ENCODE measurements at places on chromosomes 12 and 14. TPM values are rescaled to one million over a fixed set of nuclear protein-coding genes. Genes with fewer than 3 reads are reported as not detected.

HNRNPC gene
- 598 TPM for total RNA-seq

OTX2 gene
- total RNA-seq, result 538 TPM

SETD1B gene
- total RNA-seq, result 12.5 TPM

TTC9 gene
- total RNA-seq, result 8.9 TPM

OASL gene
- total RNA-seq, result 0.33 TPM

LALBA gene
- not detected for total RNA-seq

ADGRD1 gene
- total RNA-seq, result 17.2 TPM

ZNF891 gene
- 9.5 TPM for total RNA-seq

DDN gene
- 1.0 TPM for total RNA-seq

AICDA gene
- total RNA-seq, result 0.66 TPM

RIPK3 gene
- total RNA-seq, result 4.4 TPM

DNAJC22 gene
- total RNA-seq, result 1.4 TPM

DUSP16 gene
- 46.8 TPM for total RNA-seq

KRT71 gene
- 0.77 TPM for total RNA-seq

SERPINA1 gene
- total RNA-seq, result 6.8 TPM

NCAPD2 gene
- total RNA-seq, result 43.5 TPM

MUCL1 gene
- total RNA-seq, result not detected

ANGEL1 gene
- total RNA-seq, result 35.4 TPM

CARMIL3 gene
- 7.8 TPM for total RNA-seq

SERPINA12 gene
- total RNA-seq, result 0.22 TPM

C1QL4 gene
- 0.55 TPM for total RNA-seq

INHBE gene
- not detected for total RNA-seq

TPH2 gene
- not detected for total RNA-seq

RFX4 gene
- 0.11 TPM for total RNA-seq

KRT2 gene
- total RNA-seq, result not detected

TAS2R42 gene
- total RNA-seq, result not detected

CLEC2A gene
- 1.1 TPM for total RNA-seq

C12orf54 gene
- not detected for total RNA-seq

TEX52 gene
- not detected for total RNA-seq

VPS33A gene
- 29.2 TPM for total RNA-seq

SDS gene
- not detected for total RNA-seq

ASIC1 gene
- total RNA-seq, result 8.0 TPM

LYZ gene
- total RNA-seq, result 104 TPM

IGFBP6 gene
- 116 TPM for total RNA-seq

CBLN3 gene
- total RNA-seq, result 2.0 TPM

ACSM4 gene
- total RNA-seq, result not detected

CD27 gene
- total RNA-seq, result not detected

NTF3 gene
- 3.3 TPM for total RNA-seq

PRR13 gene
- total RNA-seq, result 13.7 TPM

GALNT16 gene
- 20.3 TPM for total RNA-seq

TAS2R43 gene
- total RNA-seq, result 27.2 TPM

OR4K2 gene
- total RNA-seq, result not detected

BATF gene
- total RNA-seq, result 2.1 TPM

GPR84 gene
- 0.16 TPM for total RNA-seq

SLC5A8 gene
- 1.9 TPM for total RNA-seq

TBC1D30 gene
- 17.1 TPM for total RNA-seq

LRTM2 gene
- 3.8 TPM for total RNA-seq

ADAMTS20 gene
- 1.6 TPM for total RNA-seq

ANKRD33 gene
- 4.2 TPM for total RNA-seq

SLC4A8 gene
- total RNA-seq, result 27.6 TPM
